Cardiac muscle cell (in vitro differentiated cells and primary cell): ENCODE measurements at places on chromosomes 5 and 9. TPM values are rescaled to one million over a fixed set of nuclear protein-coding genes. Genes with fewer than 3 reads are reported as not detected.
A peak's percentile ranks its signal among the peaks of the same experiment; 100 is the strongest.

The WHRN gene
- 7.3 and 12.5 TPM in 2 replicates for total RNA-seq

The F2R gene
- 13.4 and 16.8 TPM in 2 replicates for total RNA-seq

DNA sequence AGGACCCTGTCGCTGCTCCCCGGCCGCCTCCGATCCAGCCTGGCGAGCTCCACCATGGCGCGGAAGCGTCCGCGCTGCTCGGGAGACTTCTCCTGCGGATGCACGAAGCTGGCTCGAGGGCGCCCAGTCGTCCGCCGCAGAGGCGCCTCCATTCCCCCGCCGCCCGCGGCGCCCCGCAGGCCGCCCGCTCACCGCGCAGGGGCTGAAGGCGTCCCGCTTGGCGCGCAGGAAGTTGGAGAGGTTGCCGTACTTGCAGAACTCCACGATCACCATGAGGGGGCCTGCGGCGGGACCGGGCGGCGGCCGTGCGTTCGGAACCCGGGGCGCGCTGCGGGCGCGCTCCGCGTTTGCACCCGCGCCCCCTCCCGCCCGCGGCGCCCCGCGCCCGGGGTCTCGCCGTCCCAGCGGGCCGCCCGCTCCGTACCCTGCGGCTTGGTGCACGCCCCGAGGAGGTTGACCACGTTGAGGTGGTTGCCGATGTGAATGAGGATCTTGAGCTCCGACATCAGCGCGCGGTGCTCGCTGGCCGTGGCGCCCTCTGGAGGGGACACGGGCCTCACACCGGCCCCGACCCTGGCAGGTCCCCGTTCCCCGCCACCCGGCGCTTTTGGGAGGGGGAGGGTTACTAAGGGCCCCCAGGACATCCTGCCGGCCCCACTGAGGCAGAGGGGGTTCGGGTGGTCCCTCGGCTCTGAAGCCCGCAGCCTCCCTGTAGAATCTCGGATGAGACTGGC, 27.7 kb upstream of the SCGB3A1 start:
- peak; percentile 73 for DNase-seq

DNA sequence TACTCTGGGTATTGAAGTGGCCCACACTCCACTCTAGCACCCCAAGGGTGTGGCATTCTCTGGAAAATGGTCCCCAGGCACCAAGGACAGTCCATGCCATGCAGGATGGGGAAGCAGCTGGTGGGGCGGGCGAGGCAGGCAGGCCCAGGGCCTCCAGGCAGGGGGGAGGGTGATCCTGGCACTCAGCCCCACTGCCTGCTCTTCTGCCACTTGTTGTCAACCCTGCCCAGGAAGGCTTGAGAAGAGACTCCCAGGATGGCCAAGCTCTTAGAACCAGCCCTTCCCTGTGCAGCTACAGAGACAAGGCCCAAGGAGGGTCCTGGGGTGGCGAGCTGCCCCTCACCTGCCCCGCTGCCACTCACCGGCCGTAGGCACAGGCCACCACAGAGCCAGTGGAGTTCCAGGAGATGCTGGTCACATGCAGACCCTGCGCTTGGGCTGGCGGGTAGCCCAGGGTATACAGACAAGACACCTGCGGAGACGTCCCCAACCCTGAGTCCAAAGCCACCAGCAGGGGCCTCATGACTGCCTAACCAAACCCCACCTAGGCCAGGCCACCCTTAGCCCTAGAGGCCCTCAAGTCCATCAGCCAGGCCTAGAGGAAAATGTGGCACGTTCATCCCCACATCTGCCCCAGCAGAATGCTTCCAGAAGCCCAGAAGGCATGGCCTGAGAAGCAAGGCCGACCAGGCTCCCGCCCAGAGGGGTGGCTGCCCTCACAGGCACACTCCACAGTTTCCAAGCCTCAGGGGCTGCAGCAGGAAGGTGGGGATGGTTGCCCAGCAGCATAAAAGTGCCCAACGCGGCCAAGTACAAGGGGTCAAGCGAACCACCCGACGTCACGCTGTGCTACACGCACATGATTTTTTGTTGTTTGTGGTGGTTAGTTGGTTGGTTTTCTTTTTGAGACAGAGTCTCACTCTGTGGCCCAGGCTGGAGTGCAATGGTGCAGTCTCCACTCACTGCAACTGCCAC, 19.8 kb downstream of the DYNC2I2 start:
- no peak for DNase-seq

DNA sequence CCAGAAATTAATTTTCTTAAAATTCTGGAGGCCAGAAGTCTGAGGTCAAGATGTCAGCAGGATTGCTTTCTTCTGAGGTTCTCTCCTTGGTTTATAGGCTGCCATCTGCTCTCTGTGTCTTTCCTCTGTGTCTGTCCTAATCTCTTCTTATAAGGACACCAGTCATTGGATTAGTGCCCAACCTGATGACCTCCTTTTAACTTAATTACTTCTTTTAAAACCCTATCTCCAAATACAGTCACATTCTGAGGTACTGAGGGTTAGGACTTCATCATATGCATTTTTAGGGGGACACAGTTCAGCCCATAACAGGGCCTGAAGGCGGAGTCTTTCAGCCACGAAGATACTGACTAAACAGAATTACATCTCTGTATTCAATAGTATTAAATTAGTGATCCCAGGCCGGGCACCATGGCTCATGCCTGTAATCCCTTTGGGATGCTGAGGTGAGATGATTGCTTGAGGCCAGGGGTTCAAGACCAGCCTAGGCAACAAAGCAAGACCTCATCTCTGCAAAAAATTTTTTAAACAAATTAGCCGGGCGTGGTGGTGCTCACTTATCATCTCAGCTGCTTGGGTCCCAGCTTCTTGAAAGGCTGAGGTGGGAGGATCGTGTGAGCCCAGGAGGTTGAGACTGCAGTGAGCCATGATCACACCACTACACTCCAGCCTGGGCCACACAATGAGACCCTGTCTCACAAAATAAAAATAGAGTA, 5.9 kb upstream of the RPS6 start:
- DNase-seq = no peak
